Foreskin keratinocyte (primary cell): ENCODE measurements at places on chromosomes 6 and 20. TPM values are rescaled to one million over a fixed set of nuclear protein-coding genes. Genes with fewer than 3 reads are reported as not detected.

CALHM6 gene
- polyA plus RNA-seq = 4.0 and 4.6 TPM in 2 replicates

FOXP4 gene
- polyA plus RNA-seq = 12.2 and 12.5 TPM in 2 replicates

CLVS2 gene
- polyA plus RNA-seq = not detected in 2 replicates

DNA sequence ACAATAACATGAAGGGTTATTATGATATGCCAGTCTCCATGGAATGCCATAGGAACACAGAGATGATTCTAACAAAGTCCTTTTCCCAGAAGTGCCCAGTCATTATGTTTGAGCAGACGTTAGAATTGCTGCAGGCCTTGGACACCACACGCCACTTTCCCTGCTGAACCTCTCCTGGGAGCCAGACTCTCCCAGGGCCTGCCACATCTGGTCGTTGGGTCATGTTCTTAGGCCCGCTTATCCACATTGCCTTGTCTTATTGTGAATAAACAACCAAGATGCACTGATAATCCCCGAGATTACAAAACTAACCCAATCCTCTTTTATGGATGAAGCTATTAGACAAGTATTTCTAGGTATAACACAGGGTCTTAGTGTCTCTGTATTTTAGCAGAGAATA lies 276.5 kb upstream of the CITED2 start:
- no peak for DNase-seq

GRCh38 chr6:5866547-5867051 lies 140.1 kb downstream of the NRN1 start:
- peak; percentile 49 for DNase-seq

GRCh38 chr6:139497345-139497961 lies 123.0 kb upstream of the CITED2 start:
- DNase-seq = no peak

DNA sequence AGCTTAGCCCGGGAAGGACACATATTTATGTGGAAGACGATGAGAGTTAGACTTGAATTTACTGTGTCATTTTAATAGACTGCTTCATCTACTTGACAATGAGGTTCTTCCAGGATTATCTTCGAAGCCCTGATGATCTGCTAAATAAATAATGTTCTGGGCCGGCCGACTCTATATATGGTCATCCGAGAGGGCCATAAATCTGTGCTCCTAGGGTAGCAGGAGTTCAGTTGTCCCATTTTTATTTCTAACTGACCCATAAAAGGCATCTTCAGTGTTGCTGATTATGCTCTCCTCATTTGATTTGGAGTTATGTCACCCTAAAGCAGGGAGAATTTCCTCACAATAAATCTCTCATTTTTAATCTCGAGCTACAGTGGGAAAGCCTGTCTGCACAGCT lies 217.1 kb downstream of the SLC24A3 start:
- DNase-seq = no peak

GRCh38 chr6:167588920-167589614 lies 237.6 kb upstream of the AFDN start:
- DNase-seq = no peak

DNA sequence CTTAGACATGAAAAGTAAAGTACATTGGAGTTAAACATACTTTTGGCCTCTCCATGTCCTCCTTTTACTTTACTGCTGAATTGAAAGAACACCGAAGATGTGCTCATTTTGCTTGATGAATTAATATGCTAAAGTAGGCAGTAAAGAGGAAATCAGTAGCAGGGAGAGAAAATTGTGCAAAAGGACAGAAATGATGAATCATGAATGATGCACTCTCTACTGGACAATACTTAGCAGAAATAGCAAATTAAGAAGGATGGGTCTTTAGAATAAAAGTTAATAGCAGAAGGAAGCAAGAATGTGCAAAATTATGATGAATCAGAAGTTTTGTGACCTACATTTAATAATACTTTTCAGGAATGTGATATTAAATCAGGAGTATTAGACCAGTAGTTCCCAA lies 8.4 kb upstream of the SPINT3 start:
- DNase-seq = no peak
